IPS DF 6.9 (cell line): ENCODE measurements at places on chromosomes 12 and 14.

- H3K36me3 ChIP-seq = no peaks in the 10 kb centered on the region
- no peak overlapping the region for H3K27ac ChIP-seq
- no peaks in the 10 kb centered on the region for H3K4me1 ChIP-seq
- no peaks in the 10 kb centered on the region for H3K27me3 ChIP-seq
- H3K4me3 ChIP-seq = no peak overlapping the region
- no peak for DNase-seq
Observed at GRCh38 chr12:86666316-86666715, 410.1 kb upstream of the MGAT4C start.

GRCh38 chr12:124617615-124618014 is 50.2 kb upstream of the NCOR2 start:
- H3K4me3 ChIP-seq = no peak overlapping the region
- H3K27me3 ChIP-seq = no peaks in the 10 kb centered on the region
- H3K27ac ChIP-seq = no peak overlapping the region
- H3K36me3 ChIP-seq = no peaks in the 10 kb centered on the region
- no peak for DNase-seq

DNA sequence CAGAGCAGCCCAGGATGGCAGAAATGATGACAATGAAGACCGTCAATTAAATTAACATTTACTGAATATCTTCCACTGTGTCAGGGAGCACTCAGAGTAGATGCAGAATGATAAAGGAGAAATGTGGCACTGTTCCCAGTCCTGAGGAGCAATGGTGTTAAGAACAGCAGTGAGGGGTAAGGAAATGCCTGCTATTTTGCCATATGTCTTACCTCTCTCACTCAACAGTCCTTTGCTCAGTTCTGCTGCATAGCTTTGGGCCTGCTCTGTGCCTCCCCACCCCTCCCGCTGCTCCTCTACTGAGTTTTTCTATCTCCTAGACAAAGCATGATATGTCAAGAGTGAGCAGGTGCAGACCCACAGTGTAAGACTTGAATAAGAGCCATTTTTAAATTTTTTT is 318.8 kb downstream of the NAV3 start:
- no peak overlapping the region for H3K27ac ChIP-seq
- H3K36me3 ChIP-seq = no peaks in the 10 kb centered on the region
- H3K4me3 ChIP-seq = no peak overlapping the region
- H3K27me3 ChIP-seq = no peaks in the 10 kb centered on the region
- no peak for DNase-seq

DNA sequence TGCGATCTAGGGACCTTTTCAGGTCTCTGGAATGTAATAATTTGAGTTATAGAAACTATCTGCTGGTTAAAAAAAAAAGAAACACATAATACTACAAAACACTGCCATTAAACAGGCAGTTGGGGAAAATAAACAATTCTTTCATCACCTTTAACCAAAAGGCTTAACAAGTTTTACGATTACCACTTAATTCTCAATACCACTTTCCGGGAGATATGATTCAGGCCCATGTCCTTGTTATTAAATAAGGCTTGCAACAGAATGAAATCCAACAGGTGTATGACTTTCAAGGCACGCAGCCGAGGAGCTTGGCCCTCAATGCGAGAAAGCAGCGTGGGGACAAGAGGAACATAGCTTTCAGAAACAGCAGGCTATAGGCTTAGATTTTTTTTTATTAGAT is 5.6 kb upstream of the GLRX5 start:
- DNase-seq = no peak
- H3K4me1 ChIP-seq = no peaks in the 10 kb centered on the region
- 0 out of 2 replicates have a peak, but pooled peaks cover 4% of the 10 kb centered on the region for H3K36me3 ChIP-seq
- no peak overlapping the region for H3K4me3 ChIP-seq
- H3K27ac ChIP-seq = no peak overlapping the region
- no peaks in the 10 kb centered on the region for H3K27me3 ChIP-seq

DNA sequence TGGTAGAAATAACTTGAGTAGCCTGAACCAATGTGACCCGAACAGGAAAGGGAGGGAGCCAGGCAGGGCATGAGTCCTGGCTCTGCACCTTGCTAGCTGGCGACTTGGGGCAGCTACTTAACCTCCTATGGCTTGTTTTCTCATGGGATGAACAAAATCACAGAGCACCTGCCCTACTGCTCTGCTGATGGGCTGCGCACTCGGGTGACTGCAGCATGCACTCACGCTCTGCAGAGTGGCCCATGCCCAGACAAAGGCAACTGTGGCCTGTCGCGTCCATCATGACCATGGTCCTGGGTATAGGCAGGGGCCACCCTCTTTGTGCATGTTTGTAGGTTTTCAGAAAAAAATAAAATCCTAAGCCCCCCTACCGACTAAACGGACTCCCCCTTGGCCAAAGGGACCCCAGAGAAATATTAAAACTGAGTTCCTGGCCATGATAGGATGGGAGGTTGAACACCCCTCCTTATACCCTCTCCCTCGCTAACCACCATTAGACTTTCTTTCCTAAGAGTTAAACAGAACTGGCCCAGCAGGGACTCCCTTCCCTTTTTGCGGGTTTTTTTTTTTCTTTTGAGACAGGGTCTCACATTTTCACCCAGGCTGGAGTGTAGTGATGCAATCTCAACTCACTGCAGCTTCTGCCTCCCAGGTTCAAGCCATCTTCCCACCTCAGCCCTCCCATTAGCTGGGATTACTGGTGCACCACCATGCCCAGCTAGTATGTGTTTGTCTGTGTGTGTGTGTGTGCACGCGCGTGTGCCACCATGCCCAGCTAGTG is 32.5 kb downstream of the VWF start:
- H3K27me3 ChIP-seq = no peaks in the 10 kb centered on the region
- H3K4me3 ChIP-seq = no peak overlapping the region
- H3K36me3 ChIP-seq = no peaks in the 10 kb centered on the region
- no peak for DNase-seq
- peaks cover 2% of the 10 kb centered on the region; the same call in 1 of the 2 replicates for H3K4me1 ChIP-seq

DNA sequence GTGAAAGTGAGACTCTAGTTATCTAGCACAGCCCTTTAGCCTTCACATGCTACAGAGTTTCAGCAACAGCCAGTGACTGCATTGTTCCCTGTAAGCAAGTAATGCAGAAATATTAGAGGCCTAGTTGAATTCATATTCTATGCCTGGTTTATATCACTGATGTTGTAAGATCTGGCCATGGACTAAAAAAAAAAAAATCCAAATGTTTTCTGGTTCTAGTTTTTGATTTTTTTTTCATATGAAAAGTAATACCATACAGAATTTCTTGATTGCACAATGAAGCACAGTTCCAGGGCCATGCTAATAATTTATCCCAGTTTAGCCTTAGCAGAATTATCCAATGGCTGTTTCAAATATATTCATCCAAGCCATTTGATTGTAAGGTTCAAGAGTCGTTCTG is 341.5 kb upstream of the DDHD1 start:
- H3K27me3 ChIP-seq = no peaks in the 10 kb centered on the region
- no peak overlapping the region for H3K4me3 ChIP-seq
- peaks cover 2% of the 10 kb centered on the region; the same call in 1 of the 2 replicates for H3K4me1 ChIP-seq
- H3K27ac ChIP-seq = no peak overlapping the region

- H3K27ac ChIP-seq = no peak overlapping the region
- H3K4me1 ChIP-seq = no peaks in the 10 kb centered on the region
- no peak for DNase-seq
- H3K36me3 ChIP-seq = no peaks in the 10 kb centered on the region
Observed at GRCh38 chr14:101132051-101132571, 228.6 kb upstream of the RTL1 start.

- no peak for DNase-seq
- H3K4me3 ChIP-seq = no peak overlapping the region
- 0 out of 2 replicates have a peak, but pooled peaks cover 1% of the 10 kb centered on the region for H3K4me1 ChIP-seq
- H3K36me3 ChIP-seq = no peaks in the 10 kb centered on the region
- H3K27ac ChIP-seq = no peak overlapping the region
Observed at GRCh38 chr12:65490250-65490649, 211.8 kb downstream of the MSRB3 start.
